ENCODE measurements at places on chromosomes 1 and 21.

GRCh38 chr1:90083995-90084394 lies 89.1 kb downstream of the ZNF326 start:
- DNase-seq: no peak

DNA sequence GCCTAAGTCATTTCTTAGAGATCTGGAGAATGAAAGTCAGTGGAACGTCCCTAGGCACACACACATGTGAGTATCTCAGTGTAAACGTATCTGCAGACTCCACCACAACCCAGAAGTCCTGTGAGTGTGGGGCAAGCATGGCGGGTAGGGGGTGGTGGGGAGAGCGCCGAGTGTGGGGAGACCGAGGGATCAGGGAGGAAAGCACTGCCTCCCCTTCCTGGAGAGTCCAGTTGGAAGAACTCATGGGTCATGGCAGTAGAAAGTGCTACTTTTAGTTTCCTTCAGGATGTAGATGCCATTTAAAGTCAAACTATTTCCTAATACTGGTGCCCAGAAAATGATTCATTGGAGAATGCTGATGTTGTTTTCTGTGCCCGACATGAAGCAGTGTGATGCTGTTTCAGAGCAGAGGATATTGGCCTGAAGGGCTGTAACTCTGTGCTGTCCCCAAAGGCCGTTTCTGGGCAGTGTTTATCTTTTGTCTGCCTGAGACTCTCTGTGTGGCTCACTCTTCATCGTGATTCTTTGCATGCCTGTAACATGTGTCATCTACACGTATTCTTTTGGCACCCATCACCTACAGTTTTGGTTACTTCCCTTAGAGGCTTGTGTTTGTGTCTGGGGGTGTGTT lies 45.7 kb upstream of the TSPAN2 start:
- no peak for DNase-seq

- DNase-seq: no peak
Observed at GRCh38 chr1:3669421-3669821, 17.1 kb downstream of the TP73 start.

DNA sequence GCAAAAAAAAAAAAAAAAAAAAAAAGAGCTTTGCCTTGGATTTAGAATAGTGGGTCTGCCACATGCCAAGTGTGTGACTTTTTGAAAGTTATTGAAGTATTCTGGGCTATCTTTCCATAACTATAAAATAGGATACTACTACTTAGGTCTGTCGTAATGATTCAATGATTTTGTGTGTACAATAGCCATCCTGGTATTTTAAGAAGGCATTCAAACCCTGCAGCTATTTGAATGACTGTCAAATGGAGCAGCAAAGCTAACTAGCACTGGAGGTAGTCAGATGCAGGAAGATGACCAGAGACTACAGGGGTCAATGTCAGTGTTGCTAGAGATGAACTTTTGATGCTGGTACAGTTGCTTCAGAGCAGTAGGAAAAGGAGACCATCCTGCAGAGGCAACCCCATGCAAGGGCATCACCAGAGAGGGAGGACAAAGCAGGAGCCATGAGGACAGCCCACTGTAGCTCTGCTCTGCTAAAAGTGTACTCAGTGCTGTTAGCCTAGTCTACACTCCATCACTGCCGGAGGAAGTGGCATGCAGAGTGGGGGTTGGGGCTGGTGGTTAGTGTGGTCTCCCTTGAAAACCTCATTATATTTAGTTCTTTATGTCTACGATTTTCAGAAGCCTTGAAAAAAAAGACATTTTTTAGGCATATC lies 29.0 kb downstream of the DUSP10 start:
- no peak for DNase-seq

DNA sequence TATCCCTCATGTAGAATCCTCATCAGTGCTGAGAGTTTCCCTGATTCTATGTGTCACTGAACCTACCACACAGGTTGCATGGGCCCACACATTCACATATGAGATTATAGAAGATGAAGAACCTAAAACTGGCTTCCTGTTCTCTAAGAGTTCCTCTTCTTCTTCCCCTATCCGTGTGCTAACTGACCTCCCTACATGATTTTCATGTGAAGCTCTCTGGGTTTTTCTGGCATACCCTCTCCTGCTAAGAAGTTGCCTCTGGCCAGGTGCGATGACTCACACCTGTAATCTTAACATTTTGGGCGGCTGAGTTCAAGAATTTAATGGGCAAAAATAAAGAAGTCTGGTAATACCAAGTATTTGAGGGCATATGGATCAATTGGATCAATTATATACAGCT lies 5.5 kb upstream of the CD244 start:
- no peak for DNase-seq

DNA sequence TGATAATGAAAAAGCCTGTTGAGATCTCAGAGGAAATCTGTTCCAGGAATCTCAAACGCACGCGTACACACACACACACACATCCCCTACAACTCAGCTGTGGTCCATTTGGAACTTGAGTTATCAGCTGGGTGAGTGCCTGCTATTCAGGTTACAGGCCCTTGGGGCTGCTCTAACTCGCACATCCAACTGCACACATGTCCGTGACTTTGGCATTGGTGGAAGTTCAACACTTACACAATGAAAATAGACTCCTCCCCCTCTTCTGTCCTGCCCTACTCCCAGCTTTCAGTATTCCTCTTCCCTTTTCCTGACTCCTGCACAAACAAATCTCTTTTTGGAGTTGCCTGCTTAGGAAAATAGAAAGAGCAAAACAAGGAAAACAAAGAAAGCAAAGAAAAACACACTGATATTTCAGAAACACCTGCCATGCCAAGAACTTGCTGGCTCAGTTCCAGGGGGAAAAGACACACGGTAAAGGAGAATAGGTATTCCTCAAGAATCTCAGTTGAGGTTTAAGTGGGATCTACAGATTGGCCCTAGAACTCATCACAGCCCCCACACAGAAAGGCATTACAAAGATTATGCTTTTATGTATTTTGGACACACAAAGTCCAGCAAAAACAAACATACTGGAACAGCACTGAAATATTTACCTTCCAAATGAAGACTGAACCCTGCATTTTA lies 140.9 kb downstream of the TGFBR3 start:
- DNase-seq: no peak

- DNase-seq: no peak
Observed at GRCh38 chr21:42942244-42942643, 16.8 kb upstream of the ERVH48-1 start.

DNA sequence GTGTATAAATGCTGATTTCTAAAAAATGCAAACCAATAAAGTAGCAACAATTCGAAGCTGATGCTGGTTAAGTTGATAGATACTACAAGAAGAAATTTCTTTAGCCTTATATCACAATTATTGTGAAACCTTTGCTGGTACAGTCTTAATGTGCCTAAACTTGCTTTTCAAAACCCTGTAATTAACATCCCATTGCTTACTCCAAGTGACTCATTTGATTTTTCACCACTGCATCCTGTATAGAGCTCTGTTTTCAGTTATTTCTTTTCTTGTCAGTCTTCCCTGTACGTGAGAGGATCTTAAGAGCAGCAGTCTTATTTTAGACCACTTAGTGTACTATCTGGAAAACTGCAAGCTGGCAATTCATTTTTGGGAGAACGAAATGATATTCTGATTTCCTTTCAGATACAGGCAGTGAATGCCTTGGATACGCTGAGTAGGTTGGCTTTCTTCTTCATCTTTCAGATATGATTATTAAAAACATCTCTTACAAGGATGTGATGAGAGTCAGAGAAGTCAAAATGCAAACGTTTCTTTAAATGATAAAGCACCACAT lies 210.3 kb downstream of the KCTD3 start:
- DNase-seq: no peak

DNA sequence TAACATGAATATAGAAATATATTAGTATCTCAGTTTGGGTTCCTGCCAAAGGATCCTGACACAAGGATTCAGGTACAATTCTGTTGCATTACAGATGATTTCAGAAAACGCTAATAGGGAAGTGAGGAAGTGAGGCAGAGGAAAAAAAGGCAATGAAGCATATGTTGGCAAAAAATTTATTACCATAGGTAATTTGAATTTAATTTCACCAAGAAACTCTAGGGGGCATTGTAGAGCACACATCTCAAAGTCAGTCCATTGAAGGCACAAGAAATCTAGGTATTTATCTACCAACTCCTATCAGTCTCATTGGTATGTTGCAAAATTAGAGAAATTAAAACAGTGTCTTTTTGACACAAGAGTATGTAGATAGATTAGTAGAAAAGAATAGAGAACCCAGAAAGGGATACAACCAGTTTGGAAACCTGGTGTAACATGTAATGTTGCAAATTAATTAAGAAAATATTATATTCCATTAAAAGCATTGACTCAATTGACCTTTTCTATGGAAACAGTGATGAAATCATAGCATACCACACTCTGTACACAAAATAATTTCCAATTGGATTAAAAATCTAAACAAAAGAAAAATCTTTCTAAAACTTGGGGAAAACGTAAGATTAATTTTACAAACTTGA lies 104.9 kb upstream of the SNX7 start:
- no peak for DNase-seq

GRCh38 chr21:37546299-37546908 lies 179.8 kb downstream of the DYRK1A start:
- no peak for DNase-seq

DNA sequence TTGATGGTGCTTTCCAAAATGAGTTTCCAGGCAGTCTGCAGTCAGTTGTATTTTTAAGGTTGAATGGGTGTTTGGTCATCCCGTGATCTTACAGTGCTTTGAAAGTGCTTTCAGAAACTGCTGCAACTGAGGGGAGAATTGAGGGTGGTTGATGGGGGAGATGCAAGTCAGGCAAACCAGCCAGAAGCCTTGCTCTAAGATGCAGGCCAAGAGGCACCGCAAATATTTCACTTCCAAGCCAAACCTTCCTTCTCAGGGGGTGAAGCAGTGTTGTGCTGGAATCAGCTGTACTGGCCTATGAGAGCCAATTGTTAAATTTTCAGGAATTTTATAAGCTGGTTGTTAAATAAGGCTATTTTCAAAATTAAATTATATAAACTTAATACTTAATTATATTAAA lies 151.6 kb downstream of the KCNJ6 start:
- DNase-seq: no peak

GRCh38 chr1:223747838-223748335 lies 35.5 kb downstream of the CAPN2 start:
- DNase-seq: no peak

DNA sequence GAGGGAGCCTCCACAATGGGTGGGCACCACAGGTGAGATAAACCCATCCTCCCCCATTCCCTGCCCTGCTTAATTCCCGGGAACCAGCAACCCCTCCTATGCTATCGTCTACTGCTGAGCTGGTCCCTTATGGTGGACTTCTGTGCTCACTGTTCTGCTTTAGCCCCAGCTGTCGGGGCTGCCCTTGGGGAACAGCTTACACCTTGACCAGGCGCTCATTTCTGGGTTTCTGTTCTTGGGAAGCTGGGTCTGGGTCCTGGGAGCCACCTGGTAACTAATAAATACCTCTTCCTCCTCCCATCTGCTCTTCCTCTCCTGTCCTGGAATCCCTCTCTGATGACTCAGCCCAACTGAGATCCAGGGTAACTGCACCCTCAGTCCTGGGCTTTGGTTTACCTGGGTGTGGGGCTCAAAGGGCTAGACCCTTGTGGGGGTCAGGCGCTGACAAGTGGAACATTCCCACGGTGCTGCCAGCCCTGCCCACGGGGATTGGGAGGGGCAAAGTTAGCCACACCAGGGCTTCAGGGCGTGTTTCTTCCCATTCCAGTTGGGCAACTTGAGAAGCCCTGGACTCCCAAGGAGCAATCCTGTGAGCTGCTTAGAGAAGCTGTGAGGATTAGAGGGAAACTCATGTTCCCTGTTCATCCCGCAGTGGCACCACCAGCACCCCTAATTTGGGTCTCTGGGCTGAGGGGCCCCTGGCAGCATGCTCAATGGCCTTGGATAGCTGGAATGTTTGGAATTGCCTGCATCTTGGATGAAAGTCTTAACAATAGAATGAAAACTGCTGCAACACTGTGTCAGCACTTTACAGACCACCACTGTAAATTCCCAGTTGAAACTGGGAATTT lies 1.6 kb downstream of the PCAT6 start:
- no peak for DNase-seq

- DNase-seq: no peak
Observed at GRCh38 chr1:156276966-156277381, 5.7 kb downstream of the SMG5 start.

DNA sequence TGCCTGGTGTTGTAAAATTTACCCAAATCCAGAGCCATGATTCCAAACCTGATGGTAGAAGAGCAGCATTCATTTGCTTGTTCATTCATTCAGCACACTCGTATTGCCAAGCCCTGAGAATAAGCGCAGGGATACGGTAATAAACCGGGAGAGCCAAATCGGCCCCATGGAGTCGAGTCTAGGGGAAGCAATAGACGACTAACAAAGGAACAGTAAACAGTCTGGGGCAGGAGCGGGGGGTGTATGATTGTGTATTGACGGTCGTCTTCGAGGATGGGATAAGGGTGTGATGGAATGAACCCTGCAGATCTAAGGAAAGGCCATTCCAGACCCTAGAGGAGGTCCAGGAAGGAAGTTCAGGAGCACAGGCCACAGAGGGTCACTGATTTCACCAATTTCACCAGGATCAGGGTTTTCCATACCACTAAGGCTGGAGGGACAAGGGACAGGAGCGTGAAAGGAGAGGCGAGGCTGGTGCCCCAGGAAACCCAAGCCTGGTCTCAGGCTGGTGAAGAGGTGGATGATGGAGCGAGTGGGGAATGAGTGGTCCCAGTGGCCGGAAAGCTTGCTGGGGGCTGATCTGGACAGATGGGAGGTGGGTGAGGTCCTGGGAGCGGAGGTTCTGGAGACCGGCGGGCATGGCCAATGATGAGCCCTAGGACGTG lies 61.1 kb upstream of the PDE9A start:
- no peak for DNase-seq

GRCh38 chr1:97901017-97901658 lies 19.7 kb downstream of the DPYD start:
- DNase-seq: no peak

DNA sequence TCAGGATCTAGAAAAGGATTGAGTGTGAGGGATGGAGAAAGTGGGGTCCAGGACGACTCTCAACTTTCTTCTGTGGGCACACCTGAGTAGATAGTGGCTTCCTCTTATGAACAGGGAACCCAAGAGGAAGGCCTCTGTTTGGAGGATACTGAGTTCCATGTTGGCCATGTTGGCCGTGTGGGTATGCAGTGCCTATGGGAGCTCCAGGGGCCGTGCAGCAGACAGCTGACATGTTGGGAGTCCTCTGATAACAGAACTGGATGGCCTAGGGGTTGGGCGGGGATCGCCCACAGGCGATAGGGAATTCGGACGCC lies 43.0 kb downstream of the TMEM53 start:
- DNase-seq: no peak

GRCh38 chr1:191052888-191053287 lies 575.2 kb upstream of the BRINP3 start:
- DNase-seq: no peak

DNA sequence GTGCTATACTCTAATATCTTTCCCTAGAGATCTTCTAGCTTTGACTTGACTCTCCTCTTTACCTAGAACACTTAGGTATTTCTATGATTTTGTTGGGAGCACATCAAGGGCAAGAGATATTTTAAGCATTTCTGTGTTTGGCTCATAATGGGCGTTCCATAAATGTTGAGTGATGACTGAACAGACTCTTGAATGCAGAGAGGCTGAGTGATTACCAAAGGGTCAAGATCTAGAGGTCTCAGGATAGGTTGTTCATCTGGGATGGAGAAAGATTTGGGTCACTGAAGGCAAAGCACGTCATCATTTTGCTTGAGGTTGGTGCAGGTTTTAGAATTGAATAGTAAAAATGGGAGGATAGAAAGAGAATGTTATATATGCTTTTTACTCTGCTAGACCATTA lies 705.4 kb upstream of the B3GALT2 start:
- no peak for DNase-seq

All from right renal pelvis (tissue), 4 donors.